Pancreas (tissue), 10 donors: ENCODE measurements at places on chromosomes 3 and 15.

- peak; percentile 60 for DNase-seq
Observed at GRCh38 chr3:19702416-19703078, 231.5 kb downstream of the EFHB start.

GRCh38 chr3:190131329-190131728 is 10.6 kb upstream of the P3H2 start:
- no peak for DNase-seq

- DNase-seq: no peak
Observed at GRCh38 chr15:88132499-88132898, 124.0 kb downstream of the NTRK3 start.

GRCh38 chr3:72748659-72749058 is 99.6 kb downstream of the SHQ1 start:
- no peak for DNase-seq

- DNase-seq: no peak
Observed at GRCh38 chr3:190605385-190605784, 91.5 kb downstream of the IL1RAP start.

GRCh38 chr15:35783203-35783602 is 237.2 kb upstream of the DPH6 start:
- DNase-seq: no peak

- DNase-seq: no peak
Observed at GRCh38 chr3:23666818-23667217, 138.9 kb upstream of the UBE2E1 start.

DNA sequence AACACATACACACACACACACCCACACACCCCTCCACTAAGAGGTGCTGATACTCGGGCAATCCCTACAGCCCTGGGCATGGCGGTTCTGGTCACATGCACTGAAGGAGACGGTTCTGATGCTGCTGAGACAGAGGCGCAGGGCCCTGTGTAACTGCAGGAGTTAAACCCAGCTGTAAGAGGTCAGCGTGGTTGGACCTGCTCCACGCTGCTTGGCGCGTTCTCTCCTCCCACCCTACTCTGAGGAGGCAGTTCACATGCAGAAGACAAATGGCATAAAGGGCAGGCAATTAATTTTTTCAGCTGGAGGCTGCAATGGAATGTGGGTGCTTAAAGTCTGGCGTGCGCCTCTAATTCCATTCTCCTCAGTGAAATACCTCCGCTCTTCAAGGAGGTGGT is 35.2 kb downstream of the GRK7 start:
- DNase-seq: no peak

GRCh38 chr15:47561102-47561501 is 156.2 kb upstream of the SEMA6D start:
- DNase-seq: no peak

DNA sequence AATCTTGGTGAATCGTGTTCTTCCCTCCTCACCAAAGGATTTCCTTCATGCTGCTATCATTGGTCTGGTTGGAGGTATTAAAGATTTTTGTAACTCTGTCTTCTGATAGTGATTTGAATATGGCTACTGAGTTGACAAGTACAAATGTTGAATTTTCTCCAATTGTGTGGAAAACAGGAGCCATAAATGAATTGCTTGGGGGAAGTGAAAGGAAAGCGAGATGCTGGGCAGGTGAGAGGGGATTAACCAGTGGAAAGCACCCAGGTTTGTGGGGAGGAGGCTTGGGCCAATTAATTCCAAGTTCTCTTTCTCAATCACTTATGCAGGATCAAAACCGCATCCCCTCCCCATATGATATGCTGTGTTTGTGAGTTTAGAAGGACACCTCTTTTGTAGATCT is 372.5 kb downstream of the IL20RB start:
- no peak for DNase-seq

GRCh38 chr3:152047465-152047864 is 174.0 kb downstream of the SUCNR1 start:
- no peak for DNase-seq

DNA sequence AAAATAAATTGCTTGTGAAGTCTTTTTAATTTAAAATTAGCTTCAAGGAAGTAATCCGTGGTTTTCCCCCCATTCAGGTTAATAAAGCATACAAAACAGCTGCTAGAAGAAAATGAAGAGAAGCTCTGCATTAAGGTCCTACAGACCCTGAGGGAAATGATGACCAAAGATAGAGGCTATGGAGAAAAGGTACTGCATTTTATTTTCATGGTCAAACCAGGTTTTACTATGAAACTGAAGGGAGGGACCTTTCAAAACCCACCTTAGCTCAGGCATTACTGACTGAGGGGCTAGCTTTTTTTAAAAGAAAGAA is 218.5 kb downstream of the ITPR1 start:
- no peak for DNase-seq

- no peak for DNase-seq
Observed at GRCh38 chr3:32240159-32240545, 1.7 kb downstream of the CMTM8 start.

DNA sequence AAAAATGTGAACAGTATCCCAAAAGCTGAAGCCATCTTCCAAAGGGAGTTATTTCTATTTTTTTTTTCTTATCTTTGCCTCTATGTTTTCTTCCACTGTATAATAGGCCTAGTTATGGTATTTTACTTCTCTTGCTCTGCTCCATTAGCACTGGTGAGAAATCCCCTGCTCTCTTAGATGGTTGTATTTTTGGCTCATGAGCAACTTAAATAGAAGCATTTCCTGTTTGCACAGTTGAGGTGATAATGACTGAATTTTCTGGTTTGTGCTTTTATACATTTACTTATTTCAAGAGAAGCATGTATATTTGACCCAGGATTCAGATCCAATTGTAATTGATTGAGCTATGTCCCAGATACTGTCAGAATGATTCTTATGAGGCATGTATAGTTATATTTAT is 61.6 kb upstream of the CD200R1L start:
- DNase-seq: no peak

DNA sequence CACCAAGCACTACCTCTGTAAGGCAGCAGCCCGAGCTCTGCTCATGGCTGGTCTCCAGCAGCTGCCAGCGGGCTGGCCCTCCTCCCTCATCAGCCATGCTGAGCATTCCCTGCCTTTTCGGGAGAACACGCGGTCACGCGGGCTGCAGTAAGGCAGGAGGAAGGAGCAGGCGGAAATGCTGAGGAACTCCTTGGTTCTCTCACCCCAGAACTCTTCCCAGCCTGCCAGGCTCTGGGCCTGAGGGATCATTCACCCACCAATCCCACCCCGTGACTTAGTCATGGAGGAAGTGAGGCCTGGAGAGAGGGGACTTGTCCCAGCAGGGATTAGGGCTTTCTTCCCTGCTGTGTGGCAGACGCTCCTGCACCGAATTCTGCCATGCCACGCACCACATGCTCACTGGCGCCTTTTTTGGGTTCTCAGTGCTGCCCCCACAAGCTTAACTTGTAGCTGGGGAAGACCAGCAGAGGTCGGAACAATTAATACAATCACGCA is 42.9 kb upstream of the RPL32 start:
- DNase-seq: no peak

DNA sequence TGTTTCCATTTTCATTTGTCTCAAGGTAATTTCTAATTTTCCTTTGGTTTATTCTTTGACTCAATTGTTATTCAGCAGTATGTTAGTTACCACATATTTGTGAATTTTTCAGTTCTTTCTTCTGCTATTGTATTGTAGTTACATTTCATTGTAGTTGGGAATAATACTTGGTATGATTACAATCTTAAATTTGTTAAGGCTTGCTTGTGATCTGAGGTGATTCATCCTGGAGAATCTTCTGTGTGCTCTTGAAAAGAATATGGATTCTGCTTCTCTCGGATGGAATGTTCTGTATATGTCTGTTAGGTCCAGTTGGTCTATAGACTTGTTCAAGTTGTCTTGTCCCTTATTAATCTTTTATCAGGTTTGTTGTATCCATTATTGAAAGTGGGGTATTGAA is 63.4 kb upstream of the VEPH1 start:
- no peak for DNase-seq

- no peak for DNase-seq
Observed at GRCh38 chr15:69602921-69603320, 150.3 kb downstream of the RPLP1 start.

- DNase-seq: no peak
Observed at GRCh38 chr3:109184726-109185125, 48.2 kb downstream of the C3orf85 start.

- no peak for DNase-seq
Observed at GRCh38 chr3:178238179-178238578, 298.1 kb upstream of the KCNMB2 start.

DNA sequence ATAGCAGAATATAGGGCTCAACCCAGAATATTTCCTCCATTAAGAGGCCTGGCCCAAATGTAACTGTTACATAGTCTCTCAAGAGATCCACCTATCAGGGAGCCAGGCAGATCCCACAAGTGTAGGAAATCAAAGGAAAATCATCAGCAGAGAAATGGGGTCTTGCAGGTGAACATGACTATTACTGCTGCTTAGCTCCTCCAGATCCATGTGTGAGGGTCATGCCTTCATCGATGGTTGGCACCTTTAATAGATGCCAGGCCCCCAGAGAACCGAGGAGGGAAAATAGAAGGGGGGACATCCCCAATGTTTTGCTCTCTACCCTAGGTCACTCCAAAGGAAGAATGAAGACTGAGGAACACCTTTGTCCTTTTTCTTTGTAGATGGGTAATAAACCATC is 1029.9 kb upstream of the CADM2 start:
- no peak for DNase-seq

DNA sequence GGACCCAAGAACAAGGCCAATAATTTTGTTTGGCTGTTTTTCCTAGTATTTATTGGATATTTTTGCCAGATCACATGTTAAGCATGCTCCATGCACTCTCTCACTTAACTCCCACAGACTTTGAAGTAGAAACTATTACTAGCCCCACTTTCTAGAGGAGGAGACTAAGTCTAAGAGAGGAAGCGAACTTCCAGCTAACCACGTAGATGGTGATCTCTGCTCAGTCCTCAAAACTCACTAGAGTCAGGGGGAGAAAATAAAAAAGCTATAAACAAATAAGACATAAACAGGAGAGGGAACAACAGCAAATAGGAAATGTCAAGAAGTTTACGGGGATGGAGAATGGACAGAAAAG is 481.0 kb upstream of the PROK2 start:
- no peak for DNase-seq

- DNase-seq: peak; percentile 43
Observed at GRCh38 chr3:44235604-44236484, 5.8 kb upstream of the TOPAZ1 start.

- DNase-seq: no peak
Observed at GRCh38 chr3:37957539-37957936, 33.0 kb upstream of the VILL start.

DNA sequence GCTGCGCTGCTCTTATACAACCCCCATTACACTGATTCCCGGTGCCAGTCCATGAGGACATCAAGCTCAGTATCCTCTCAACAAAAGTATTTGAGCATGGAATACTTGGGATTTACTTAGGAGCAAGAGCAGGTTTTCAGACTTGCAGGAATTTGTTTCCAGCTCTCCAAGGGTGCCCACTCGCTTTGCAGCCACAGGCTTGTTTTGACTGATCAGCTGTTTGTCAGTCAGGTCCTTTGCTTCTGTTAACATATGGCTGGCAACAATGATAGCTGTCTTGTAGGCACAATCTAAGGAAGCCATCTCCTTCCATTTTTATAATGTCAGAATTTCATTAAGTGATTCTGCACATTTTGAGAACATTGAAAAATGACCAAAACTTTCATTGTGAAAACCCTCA is 38.2 kb upstream of the MCF2L2 start:
- no peak for DNase-seq

DNA sequence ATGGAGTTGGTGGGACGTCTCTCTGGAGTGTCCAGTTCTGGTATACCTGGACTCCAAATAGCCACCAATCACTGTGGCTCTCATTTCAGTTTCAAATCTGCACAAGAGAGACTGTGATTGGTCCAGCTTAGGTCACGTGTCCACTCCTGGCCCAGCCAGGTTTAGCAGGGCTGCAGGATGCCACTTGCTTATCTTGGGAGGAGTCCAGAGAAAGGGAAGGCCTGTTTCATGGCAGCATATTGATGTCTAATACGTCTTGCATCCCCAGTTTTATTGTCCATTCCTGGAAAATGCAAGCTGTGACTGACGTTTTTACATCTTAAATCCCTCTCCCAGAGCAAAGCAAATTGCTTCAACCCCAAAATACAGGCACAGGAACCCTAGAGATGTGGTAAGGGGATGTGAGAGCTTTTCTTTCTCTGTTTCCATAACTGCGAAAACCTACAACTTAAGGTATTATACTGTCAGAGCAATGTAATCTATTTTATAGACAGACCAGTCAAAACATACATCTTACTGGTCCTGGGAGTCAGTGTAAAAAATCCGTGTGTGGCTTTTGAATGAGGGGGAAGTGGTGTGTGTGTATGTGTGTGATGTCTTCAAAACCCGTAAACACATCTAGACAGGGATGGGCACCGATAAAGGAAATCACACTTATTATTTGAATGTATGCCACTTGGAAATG is 274.4 kb downstream of the TLE3 start:
- no peak for DNase-seq

- DNase-seq: no peak
Observed at GRCh38 chr15:23516866-23517265, 48.6 kb upstream of the MKRN3 start.

GRCh38 chr15:79265167-79265566 is 17.4 kb upstream of the ANKRD34C start:
- no peak for DNase-seq

DNA sequence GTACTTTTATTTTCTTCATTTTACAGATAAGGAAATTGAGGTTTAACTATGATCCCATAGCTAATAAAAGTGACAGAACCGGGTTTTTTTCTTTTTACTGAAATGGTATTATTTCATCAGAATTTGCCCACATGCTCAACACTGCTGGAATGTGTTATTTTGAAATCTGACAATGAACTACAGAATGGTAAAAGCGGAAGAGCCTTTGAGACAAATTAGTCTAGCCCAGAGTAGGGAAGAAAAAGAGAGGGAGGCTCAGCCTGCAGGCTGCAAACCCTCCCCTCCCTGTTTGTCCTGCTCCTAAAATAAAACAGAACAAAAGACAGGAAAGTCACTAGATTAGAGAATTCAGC is 100.3 kb upstream of the LIPC start:
- DNase-seq: no peak

GRCh38 chr15:83978588-83978987 is 257.0 kb upstream of the GOLGA6L4 start:
- peak; percentile 46 for DNase-seq

DNA sequence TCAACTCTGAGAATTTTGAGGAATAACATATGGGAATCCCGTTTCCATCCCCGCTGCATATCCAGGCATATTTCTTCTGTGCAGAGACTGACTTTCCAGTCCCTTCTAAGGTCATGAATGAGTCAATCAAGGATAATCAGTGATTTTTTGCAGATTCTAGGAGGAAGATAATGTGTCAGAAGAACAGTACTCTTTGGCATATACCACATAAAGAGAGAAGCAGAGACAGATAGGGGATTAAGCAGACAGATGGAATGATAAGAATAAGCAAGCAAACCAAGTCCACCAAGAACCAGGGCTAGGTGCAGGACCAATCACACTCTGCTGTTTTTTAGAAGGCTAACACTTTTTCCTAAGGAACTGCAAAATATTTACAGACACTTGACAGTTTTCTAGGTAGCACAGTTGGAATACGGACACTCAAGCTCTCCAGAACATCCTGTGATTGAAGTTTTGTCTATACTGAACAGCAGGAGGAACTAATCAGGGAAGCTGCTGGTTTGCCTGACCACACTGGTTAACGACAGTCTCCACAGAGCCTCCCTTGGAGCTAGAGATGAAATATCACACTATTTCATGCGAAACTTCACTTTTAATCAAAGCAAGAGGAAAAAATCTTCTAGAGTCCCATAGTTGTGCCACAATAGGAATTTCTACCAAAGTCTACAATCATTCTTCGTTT is 450.0 kb upstream of the KCNMB2 start:
- DNase-seq: no peak
